Left lung (tissue), 14 donors: ENCODE measurements at places on chromosomes 5 and 9.

GRCh38 chr5:7271435-7272084 lies 124.4 kb upstream of the ADCY2 start:
- no peak overlapping the region for H3K27ac ChIP-seq
- no peak for DNase-seq
- H3K4me1 ChIP-seq, result no peaks in the 10 kb centered on the region
- no peaks in the 10 kb centered on the region for H3K36me3 ChIP-seq
- H3K27me3 ChIP-seq, result no peaks in the 10 kb centered on the region

DNA sequence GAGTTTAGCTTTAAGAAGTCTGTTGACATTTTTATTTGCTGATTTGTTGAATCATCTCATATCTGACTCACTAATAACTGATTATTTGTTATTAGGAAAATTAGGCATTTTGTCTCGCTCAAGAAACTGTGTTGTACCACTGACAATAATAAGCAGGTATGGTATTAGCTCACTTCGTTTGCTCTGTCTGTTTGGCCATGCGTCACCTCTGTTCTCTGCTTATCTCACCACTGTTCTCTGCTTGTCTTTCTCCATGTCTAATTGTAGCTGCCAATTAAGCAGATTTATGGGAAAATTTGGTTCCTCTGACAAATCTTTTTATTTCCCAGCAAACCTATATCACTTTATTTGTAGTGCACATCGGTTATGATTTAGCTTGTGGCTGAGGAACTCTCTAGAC lies 138.9 kb downstream of the WDR41 start:
- H3K4me1 ChIP-seq, result no peaks in the 10 kb centered on the region
- H3K36me3 ChIP-seq, result no peaks in the 10 kb centered on the region
- no peak overlapping the region for H3K4me3 ChIP-seq
- H3K27ac ChIP-seq, result no peak overlapping the region

- DNase-seq, result no peak
- no peaks in the 10 kb centered on the region for H3K27me3 ChIP-seq
- H3K36me3 ChIP-seq, result no peaks in the 10 kb centered on the region
- H3K4me1 ChIP-seq, result peaks cover 15% of the 10 kb centered on the region
- H3K4me3 ChIP-seq, result no peak overlapping the region
- no peak overlapping the region for H3K27ac ChIP-seq
Measured at GRCh38 chr5:150045549-150045948, 40.8 kb downstream of the CSF1R start.

- H3K27ac ChIP-seq, result no peak overlapping the region
- no peaks in the 10 kb centered on the region for H3K27me3 ChIP-seq
- peaks cover 46% of the 10 kb centered on the region for H3K4me1 ChIP-seq
- H3K36me3 ChIP-seq, result no peaks in the 10 kb centered on the region
Measured at GRCh38 chr5:62312036-62312435, 6.0 kb downstream of the KIF2A start.

DNA sequence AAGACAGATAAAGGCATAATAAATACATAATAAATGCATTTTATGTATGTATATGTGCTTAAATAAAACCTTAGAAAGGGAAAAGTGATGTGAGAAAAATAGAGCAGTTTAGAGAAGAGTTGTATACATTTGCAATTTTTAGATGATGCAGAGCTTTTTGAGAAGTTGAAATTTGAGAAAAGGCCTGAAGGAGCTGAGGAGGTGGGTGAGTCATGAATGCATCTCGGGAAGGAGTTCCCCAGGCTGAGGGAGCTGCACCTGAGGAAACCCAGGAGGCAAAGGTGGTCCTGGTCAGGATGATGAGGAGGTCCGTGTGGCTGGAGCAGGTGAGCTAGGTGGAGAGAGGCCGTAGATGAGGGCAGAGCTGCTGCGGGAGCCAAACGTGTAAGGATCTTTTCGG lies 17.4 kb upstream of the CD180 start:
- H3K27ac ChIP-seq, result no peak overlapping the region
- no peaks in the 10 kb centered on the region for H3K27me3 ChIP-seq
- H3K36me3 ChIP-seq, result no peaks in the 10 kb centered on the region

- no peak overlapping the region for H3K4me3 ChIP-seq
- no peaks in the 10 kb centered on the region for H3K36me3 ChIP-seq
- no peak overlapping the region for H3K27ac ChIP-seq
- H3K4me1 ChIP-seq, result no peaks in the 10 kb centered on the region
- no peaks in the 10 kb centered on the region for H3K27me3 ChIP-seq
Measured at GRCh38 chr9:76333388-76333787, 60.8 kb downstream of the RFK start.

DNA sequence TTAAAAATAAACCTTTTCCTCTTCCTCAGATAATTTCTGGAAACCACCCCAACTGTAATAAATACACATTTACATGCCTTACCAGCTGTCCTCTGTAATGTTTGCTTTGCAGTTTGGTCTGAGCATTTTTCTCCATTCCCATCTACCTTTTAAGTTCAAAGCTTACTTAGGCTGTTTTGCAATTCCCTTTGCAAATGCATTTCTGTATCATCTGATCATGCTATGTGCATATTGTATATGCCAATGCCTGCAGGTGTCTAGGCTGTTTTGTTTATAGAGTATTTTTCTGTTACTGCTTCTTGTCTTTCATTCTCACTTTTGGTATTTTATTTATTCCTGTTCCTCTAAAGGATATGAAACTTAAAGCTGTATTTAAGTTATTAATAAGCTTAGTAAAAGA lies 86.3 kb downstream of the SLC44A1 start:
- H3K27ac ChIP-seq, result no peak overlapping the region
- H3K4me1 ChIP-seq, result no peaks in the 10 kb centered on the region
- no peaks in the 10 kb centered on the region for H3K36me3 ChIP-seq

DNA sequence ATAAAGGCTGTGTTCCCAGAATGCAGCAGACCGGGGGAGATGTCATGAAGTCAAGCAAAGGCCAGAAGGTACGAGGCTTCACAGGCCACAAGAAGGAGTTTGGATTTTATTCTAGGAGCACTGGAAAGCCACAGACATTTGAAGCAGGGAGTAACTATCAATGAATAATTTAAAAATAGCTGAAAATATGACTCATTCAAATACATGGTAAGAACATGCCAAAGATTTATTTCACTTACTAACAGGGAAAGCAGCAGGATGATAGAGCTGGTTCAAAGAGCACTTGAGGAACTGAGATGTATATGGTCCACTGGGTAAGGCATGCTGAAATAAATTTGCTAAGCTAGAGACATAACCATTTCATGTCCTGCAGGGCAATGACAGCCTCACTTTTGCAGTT lies 53.2 kb downstream of the MSX2 start:
- DNase-seq, result no peak
- H3K27me3 ChIP-seq, result peaks cover 15% of the 10 kb centered on the region
- H3K36me3 ChIP-seq, result no peaks in the 10 kb centered on the region
- no peak overlapping the region for H3K4me3 ChIP-seq

DNA sequence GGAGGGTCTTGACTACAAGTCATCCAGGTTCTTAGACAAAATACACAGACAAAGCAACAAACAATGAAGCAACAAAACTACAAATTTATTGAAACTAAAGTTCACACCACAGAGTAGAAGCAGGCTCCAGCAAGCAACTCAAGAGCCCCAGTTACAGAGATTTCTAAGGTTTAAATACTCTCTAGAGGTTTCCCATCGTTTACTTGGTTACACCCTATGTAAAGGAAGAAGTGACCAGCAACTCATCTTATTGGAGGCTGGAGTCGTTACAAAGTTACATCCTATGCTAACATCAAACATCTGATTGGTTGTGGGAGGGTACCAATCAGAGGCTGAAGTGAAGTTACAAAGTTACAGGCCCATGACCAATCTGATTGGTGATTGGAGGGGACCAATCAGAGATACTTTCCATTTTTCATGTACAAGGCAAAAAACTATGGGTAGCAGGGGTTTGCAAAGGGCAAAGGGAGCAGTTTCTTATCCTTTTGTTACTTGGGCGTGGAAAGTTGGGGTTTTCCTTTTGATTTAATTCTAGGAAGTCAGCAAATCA lies 2292.6 kb upstream of the C9orf72 start:
- H3K27me3 ChIP-seq, result no peaks in the 10 kb centered on the region
- H3K4me1 ChIP-seq, result no peaks in the 10 kb centered on the region
- no peak overlapping the region for H3K4me3 ChIP-seq
- no peak for DNase-seq
- H3K36me3 ChIP-seq, result no peaks in the 10 kb centered on the region

DNA sequence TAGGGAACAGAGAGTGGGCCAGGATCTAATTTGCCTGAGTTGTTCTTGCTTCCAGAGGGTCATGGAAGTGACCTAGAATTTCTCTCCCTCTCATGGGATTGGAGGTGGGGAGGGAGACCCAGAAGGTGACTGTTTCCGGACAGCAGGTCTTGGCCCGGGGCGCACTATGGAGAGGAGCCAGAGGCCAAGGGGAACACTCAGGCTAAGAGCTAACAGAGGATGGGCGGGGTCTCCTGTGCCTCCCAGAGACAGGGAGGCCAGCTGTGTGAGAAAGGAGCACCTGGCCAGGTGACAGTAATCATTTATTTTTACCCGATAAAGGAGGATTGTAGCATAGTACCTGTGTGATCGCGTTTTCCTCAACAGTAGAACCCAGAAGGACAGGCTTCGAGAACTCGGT lies 50.9 kb upstream of the ANKH start:
- no peaks in the 10 kb centered on the region for H3K36me3 ChIP-seq
- peaks cover 9% of the 10 kb centered on the region for H3K4me1 ChIP-seq
- H3K27me3 ChIP-seq, result no peaks in the 10 kb centered on the region
- H3K27ac ChIP-seq, result no peak overlapping the region

GRCh38 chr5:160463227-160463626 lies 41.6 kb downstream of the PTTG1 start:
- peaks cover 12% of the 10 kb centered on the region for H3K4me1 ChIP-seq
- H3K4me3 ChIP-seq, result no peak overlapping the region
- DNase-seq, result no peak

DNA sequence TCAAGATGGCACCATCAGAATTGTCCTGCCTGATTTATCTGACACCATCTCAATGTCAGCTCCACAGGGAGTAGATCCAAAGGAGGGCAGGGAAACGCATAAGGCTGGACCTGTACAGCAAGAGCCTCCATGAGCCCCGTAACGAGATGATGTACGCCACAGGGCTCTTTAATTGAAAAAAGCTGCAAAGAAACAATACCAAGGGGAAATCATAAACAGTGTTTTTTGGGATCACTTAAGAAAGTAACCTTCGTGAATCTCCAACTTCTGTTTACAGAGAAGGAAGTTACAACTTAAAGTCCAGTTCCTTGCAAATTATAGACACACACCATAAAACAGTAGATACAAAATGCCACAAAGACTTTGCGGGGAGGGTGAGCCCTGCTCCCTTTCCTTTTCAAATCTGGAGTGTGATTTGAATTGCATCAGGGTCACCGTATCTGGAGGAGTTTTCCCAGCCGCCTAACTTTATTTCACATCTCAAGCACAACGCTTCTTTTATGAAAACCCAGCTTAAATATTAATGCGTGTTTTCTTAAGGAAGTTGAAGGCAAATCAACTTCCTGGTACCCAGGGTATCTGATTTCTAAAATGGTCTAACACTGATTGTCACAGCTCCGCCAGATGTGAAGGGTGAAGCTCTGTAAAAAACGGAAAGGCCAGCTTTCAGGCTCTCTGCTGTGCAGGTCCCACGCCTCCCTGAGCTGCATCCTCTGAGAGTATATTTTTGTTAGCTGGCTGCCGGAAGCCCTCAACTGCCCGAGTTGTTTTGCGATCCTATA lies 88.9 kb downstream of the EBF1 start:
- peaks cover 14% of the 10 kb centered on the region for H3K4me1 ChIP-seq
- peaks cover 17% of the 10 kb centered on the region for H3K27me3 ChIP-seq
- H3K27ac ChIP-seq, result peak overlapping the region; percentile 47
- no peak for DNase-seq
- no peaks in the 10 kb centered on the region for H3K36me3 ChIP-seq

- no peak overlapping the region for H3K4me3 ChIP-seq
- DNase-seq, result no peak
- no peaks in the 10 kb centered on the region for H3K36me3 ChIP-seq
- H3K27me3 ChIP-seq, result no peaks in the 10 kb centered on the region
- no peak overlapping the region for H3K27ac ChIP-seq
Measured at GRCh38 chr5:52731274-52732027, 56.3 kb upstream of the ITGA1 start.

DNA sequence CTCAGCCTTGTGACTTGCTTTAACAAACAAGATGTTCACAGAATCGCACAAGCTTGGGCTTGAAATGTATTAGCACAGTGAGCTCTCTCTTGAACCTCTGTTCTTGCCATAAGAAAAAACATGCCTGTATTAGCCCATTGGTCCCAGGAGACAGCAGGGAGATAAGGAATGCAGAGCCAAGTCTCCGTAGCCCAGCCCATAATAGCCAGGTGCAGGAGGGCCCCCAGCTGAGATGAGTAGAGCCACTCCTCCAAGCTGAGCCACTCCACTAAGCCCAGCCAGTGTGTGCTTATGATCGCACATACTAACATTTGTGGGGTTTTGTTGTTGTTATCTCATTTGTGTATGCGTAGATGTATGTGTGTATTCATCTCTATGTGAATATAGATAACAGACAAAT lies 21.6 kb upstream of the SVEP1 start:
- H3K27ac ChIP-seq, result no peak overlapping the region
- no peaks in the 10 kb centered on the region for H3K36me3 ChIP-seq
- no peaks in the 10 kb centered on the region for H3K27me3 ChIP-seq
- H3K4me3 ChIP-seq, result no peak overlapping the region
- H3K4me1 ChIP-seq, result no peaks in the 10 kb centered on the region
- no peak for DNase-seq

- peak; percentile 15 for DNase-seq
- no peak overlapping the region for H3K4me3 ChIP-seq
- no peaks in the 10 kb centered on the region for H3K27me3 ChIP-seq
- no peak overlapping the region for H3K27ac ChIP-seq
- H3K4me1 ChIP-seq, result peaks cover 22% of the 10 kb centered on the region
- H3K36me3 ChIP-seq, result no peaks in the 10 kb centered on the region
Measured at GRCh38 chr5:82421119-82421518, 143.0 kb upstream of the RPS23 start.

GRCh38 chr9:119218293-119218692 lies 150.9 kb downstream of the BRINP1 start:
- no peak overlapping the region for H3K27ac ChIP-seq
- no peak overlapping the region for H3K4me3 ChIP-seq
- no peaks in the 10 kb centered on the region for H3K27me3 ChIP-seq
- DNase-seq, result no peak

DNA sequence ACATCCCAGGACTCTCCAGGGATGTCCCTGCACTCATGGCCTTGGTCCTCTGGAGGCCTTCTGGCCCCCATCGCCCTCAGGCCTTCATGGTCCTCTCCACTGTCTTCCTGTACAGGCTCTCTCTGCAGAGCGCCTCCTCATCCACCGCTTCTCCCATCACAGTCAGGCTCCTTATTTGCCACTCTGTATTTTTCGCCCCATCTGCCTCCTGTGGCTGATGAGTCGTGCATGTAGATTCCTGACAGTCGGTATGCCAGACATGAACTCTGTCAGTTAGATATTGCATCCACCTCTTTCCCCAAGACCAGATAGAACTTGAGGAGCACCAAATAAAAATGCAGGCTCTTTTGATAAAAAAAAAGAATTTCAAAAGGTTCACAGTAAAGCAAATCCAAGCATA lies 362.8 kb downstream of the IRX1 start:
- H3K4me1 ChIP-seq, result no peaks in the 10 kb centered on the region
- no peak overlapping the region for H3K4me3 ChIP-seq
- no peak for DNase-seq
- no peak overlapping the region for H3K27ac ChIP-seq
- no peaks in the 10 kb centered on the region for H3K27me3 ChIP-seq
- H3K36me3 ChIP-seq, result no peaks in the 10 kb centered on the region

GRCh38 chr5:37966871-37967270 lies 127.0 kb upstream of the GDNF start:
- no peaks in the 10 kb centered on the region for H3K36me3 ChIP-seq
- DNase-seq, result no peak
- H3K27ac ChIP-seq, result no peak overlapping the region
- no peaks in the 10 kb centered on the region for H3K27me3 ChIP-seq
- H3K4me1 ChIP-seq, result no peaks in the 10 kb centered on the region

GRCh38 chr5:172188893-172189692 lies 1.1 kb upstream of the STK10 start:
- DNase-seq, result no peak
- no peaks in the 10 kb centered on the region for H3K27me3 ChIP-seq
- peaks cover 11% of the 10 kb centered on the region for H3K4me1 ChIP-seq
- no peaks in the 10 kb centered on the region for H3K36me3 ChIP-seq
- H3K27ac ChIP-seq, result peak overlapping the region; percentile 99
- peak overlapping the region; percentile 96 for H3K4me3 ChIP-seq
